D721Med (cell line): ENCODE measurements at places on chromosomes 12 and 14.
A peak's percentile ranks its signal among the peaks of the same experiment; 100 is the strongest.

- peak; percentile 74 for DNase-seq
Measured at GRCh38 chr12:52156757-52157565, 34.9 kb downstream of the KRT80 start.

DNA sequence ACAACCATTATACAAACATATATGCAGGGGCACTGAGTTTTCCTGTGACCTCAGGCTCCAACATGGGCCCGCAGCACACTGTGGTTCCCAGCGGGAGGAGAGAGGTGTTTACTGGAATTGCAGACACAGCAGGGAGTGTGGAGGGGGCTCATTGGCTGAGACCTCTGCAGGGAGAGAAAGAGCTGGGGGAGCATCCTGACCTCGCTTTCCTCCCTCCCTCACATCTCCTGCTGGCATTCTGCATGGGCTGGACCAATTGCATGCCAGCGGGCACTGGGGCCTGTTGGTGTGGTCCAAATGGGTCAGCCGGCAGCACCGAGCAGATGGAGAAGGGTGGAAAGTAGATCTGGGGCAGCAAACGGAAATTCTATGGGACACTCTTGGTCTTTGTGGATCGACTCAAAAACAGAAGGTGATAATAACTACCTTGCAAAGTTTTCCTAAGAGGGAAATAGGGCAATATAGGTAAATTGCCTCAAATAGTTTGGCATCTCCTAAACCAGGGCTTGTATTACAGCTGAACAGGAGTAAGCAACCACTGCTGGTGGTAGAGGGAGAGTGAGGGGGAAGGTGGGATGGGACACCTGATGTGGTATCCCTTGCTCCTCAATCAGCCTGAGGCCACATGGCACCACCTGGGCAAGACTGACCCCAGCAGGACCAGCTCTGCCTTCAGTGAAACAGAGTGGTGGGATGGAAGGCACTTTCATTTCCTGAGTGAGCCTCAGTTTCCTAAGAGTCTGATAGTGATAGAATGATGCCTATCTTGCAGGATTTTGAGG, 86.9 kb downstream of the NTF3 start:
- DNase-seq = no peak

- DNase-seq = no peak
Measured at GRCh38 chr12:115859231-115859630, 418.3 kb downstream of the MED13L start.

DNA sequence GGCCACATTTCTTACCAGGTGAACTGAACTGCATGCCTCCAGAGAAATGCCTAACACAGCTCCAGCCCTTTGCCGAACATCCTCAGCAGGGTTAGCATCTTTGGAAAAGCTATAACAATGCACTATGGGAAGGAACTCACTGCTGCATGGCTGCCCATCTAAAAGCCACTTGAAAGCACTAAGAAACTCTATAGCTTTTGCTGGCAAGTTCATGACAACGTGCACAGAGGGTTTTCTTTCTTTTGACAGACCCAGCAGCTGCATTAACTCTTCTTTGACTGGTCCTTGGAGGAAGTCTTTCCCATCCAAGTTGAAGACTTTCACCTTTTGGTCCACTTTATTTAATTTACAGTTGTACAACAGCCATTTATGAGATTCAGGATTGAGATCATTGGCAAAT, 5.3 kb downstream of the TRMT5 start:
- DNase-seq = no peak

DNA sequence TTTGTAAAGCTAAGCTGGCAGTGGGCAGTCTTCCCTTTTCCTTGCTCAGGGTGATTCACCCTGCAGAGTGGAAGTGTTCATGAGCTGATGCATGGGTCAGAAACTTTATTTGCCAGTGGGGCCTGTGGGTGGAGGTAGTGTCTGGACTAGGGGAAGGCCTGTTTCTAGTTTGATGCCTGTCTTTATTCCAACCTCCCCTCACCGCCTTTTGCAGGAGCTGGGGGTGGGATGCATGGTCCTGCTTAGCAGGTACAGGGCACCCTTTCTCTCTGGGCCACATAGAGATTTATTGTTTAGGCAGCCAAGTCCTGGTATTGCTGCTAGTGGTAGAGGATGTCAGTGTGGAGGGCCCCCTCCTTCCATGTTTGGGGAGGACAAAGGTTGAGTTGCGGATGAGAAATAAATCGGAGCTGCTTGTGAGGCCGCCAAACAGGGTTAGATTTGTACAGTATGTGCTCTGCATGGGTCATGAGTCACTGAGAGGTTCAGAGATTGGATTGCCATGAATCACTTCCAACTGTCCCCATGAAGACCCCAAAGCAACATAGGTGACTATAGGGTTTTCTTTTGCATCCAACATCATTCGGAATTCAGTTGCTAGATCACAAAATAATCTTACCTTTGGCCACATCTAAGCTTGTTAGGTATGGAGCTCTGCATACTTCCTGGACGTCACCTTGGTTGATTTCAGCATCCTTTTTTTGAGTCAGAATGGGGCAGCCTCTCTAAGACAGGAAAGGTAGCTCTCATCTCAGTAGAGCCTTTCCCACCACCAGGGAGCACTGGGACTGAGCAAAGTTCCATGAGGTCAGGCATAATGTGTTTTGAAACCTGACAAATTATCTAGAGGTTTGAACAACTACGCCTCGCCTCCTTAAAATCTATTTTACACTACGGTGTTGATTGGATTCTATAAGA, 8.8 kb downstream of the SMOC1 start:
- DNase-seq = no peak

- DNase-seq = no peak
Measured at GRCh38 chr12:131573631-131574394, 137.1 kb upstream of the SFSWAP start.

DNA sequence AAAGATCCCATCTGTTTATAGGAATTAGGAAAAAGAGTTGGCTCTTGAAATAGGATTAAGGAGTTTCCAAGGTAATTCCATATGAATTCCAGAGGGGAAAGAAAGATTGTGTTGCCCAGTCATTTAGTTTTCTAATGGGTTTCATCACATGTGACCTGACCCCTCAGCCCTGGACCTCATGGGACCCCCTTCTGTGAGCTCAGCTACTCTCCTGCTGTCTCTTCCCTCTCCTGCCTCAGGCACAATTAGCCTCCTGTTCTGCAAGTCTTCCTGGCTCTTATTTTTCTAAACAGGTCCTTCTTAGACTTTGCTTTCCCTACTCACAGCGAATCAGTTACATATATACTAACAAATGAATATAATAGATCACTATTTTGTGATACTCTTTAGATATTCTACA, 237.7 kb downstream of the TRHDE start:
- DNase-seq = no peak

DNA sequence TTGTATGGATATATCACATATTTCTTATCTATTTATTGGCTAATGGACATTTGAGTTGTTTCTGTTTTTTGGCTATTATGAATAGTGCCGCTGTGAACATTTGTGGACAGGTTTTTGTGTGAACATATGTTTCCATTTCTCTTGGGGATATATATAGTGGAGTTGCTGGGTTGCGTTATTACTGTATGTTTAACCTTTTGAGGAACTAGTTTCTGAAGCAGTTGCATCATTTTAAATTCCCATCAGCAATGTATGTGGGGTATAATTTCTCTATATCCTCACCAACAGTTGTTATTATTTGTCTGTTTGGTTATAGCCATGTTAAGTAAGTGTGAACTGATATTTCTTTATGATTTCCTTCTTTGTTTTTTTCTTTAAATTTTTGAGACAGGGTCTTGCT, 10.7 kb downstream of the TCTN2 start:
- no peak for DNase-seq

- DNase-seq = no peak
Measured at GRCh38 chr14:55654243-55654642, 74.2 kb downstream of the KTN1 start.

DNA sequence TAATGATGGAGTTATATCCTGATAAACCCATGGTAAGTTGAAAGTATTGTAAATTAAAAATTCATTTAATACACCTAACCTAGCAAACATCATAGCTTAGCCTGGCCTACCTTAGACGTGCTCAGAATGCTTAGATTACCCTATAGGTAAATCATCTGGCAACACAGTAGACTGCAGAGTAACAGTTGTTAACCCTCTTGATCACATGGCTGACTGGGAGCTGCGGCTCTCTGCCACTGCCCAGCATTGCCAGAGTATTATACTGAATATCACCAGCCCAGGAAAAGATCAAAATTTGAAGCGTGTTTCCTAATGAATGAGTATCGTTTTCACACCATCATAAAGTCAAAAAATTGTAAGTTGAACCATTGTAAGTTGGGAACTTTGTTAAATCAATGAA, 17.8 kb upstream of the TMPRSS12 start:
- DNase-seq = no peak

DNA sequence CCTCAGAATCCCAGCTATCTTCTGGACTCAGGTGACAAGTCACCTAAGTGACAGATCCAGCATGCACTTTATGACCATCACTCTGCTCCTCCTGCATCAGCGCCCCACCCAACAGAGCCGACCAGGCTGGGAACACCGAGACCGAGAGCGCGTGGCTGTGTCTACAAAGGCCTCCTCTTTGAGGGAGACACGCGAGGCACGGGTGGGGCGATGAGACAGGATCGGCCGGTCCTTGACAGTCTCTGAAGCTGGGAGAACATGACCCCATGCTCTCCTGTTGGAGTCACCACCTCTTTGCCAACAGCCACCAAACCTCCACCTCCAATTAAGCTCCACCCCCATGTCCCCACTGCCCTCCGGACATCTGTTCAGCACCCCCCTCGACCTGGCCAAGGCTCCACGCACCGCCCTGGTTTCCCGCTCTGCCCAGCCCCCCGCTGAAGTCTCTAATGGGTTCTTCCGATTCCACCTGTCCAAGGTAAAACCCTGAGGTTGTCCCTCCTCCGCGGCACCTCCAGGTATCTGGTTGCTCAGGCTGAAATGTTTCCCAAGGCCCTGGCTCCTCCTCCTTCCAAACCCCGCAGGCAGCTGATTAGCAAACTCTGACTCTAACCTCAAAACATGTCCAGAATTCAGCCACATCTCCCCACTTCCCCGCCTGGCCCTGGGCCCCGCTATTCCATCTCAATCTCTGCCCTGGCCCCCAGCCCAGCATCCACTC, 31.5 kb downstream of the HSP90AA1 start:
- no peak for DNase-seq

GRCh38 chr12:114241973-114242434, 163.9 kb downstream of the TBX5 start:
- no peak for DNase-seq

- DNase-seq = no peak
Measured at GRCh38 chr12:57470286-57470969, 9.2 kb downstream of the ARHGAP9 start.

DNA sequence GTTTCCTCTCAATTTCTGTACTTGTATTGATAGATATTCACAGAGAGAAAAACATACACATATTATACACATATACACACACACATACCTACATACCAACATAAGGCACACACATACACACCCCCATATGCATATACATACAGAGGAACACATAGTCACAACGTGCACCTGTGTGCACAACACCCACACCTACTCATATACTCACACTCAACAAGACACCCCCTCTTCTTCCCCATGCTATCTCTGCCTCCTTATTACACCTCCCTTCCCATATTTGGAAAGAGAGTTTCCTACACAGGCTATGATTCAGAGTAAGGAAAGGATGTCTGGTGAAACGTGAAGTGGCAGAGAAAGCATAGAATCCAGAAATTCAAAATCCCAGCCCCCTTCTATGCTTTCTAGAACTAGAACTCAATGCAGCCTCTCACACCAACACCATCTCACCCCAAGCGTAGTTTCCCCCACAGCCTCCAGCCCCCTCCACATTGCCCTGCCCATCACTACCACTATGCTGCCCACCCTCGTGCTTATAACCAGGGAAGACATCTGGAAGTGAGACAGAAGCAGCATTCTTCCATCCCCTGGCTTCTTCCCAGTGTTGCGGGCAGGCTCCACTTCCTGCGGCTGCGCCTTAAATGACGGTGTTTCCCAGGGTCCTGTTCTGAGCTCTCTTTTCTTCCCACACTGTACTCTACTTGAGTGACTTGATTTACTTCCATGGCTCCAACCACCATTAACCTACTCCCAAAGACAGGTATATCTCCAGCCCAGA, 2.4 kb downstream of the RNASE8 start:
- no peak for DNase-seq

DNA sequence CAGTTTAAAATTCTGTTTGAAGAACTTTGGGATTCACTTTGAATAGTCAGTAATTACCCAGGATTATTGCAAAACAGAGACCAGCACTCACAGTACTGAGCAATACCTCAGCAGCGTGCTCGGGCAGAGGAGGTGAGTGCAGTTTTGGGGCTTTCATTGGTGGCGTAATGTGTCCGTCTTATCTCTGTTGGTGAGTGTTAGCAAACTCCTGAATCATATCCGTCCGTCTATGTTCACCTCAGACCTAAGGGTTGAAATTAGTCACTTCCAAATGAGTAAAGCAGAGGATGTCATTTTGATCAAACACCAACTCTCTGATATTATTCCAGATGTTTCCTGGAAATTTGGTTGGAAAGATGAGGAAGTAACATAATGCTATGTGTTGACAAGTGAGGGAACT, 82.8 kb downstream of the BORCS5 start:
- no peak for DNase-seq

DNA sequence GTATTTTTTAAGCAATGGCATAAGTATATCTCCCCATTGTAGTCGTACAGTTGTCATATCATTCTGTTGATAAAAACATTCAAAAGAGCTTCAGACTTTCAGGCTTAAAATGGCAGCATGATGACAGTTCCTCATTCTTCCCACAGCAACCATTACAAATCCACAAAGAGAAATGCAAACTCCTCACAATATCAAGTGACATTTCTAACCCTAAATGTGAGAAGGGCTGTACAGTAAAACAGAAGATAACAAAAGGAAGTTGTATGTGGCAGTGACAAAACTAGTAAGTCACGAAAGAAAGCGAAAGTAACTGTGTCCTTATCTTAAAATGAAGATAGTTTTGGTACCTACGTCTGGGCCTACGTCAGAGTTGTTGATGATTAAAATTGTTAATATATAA, 46.7 kb downstream of the GXYLT1 start:
- DNase-seq = no peak

DNA sequence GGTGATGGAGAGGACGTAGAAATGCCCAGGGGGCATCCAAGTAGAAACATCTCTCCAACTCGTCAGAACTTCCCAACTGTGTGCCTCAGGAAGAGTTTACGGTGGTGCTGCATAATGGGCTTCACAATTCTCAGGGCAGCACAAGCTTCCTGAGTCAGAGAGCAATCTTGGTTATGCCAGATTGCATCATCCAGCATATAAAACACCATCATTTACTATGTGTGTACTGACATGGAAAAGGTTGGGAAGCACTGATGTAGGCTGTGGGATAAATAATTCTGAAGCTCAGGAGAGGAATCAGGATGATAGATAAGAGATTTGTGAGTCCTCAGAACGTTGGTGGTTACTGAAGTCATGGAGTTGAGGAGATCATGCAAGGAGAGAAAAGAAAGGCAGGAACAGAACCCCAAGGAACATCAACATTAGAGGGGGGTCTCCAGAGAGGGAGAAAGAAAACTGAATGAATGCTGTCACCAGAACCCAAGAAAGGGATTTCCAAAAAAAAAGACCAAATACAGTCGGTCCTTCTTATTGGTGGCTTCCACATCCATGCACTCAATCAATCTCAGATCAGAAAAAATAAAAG, 4.7 kb upstream of the NCKAP5L start:
- DNase-seq = no peak

GRCh38 chr14:106883218-106883692, 1356.9 kb downstream of the TMEM121 start:
- DNase-seq = no peak
